Endothelial cell of umbilical vein (primary cell): ENCODE measurements at places on chromosomes 7 and 10. TPM values are rescaled to one million over a fixed set of nuclear protein-coding genes. Genes with fewer than 3 reads are reported as not detected.

DNA sequence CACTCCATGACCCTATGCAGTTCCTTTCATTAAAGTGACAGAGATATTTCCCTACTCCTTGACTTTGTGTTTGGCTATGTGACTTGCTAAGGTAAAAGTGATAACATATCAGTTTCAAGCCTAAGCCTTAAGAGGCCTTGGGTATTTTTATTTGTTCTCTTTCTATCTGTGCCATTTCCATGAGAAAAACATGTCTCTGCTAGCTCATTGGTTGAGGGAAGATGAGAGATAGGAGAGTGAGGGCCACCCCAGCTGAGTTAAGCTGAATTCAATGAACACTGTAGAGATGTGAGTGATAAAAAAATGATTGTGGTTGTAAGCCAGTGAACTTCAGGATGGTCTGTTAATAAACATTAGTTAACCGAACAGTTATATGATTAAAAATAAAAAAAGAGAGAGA, 13.4 kb downstream of the TASOR2 start:
- DNase-seq: no peak

EZH2 gene
- 29.5 and 33.4 TPM in 2 replicates for total RNA-seq

DNA sequence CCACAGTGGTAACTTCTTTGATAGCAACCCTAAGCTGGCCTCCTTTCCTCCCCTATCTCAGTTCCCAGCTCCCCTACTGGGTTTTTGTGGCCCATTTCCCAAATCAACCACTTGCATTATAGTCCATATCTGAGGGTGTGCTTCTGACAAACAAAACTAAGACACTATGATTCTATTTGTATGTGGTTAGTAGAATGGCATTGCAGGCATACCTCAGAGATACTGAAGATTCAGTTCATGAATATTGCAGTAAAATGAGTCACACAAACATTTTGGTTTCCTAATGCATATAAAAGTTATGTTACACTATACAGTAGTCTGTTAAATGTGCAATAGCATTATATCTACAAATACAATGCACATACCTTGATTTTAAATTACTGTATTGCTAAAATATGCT, 15.4 kb upstream of the TMEM243 start:
- no peak for DNase-seq

DNA sequence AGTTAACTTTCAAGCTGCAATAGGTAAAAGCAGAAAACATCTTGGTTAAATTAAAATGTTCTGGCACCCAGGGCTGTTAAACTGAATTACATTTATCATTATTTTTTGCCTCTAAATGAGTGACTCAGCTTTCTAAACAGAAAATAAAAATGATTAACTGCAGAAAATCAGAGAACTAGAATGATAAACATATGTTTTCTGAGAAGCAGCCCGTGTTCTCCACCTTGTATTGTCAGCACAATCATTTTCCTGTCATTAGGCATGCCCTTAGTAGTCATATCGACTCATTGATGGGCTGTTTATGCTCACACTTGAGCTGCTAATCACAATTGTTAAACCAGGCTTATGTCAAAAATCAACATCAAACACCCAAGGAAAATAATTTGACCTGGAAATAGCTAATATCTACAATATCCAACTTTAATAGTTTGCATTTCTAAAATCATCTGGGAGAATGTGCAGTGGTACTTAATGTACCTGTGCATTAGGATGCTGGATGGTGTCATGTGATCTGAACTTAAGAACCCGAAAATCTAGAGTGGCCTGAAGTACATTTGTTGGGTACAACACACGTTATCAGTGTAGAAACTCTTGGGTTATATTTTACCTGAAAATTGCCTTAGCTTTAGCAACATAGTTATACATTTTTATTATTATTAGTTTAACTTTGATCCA, 2.3 kb downstream of the MDFIC start:
- DNase-seq: no peak

GARS1 gene
- 194 and 206 TPM in 2 replicates for total RNA-seq

DNA sequence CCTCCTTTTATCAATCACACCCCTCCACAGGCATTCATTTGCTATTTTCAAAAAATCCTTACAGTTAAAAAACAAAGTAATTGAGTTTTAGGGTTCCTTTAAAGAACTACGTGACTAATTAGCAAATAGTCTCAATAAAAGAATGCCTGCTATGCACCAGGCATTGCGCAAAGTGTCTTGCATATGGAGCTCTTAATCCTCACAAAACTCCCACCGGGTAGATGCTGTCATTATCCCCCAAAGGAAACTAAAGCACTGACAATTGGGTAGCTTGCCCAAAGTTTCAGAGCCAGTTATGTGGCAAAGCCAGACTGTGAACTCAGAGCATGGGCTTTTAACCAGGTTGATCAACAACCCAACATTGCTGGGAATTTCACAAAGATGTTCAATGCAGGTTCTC, 305.7 kb downstream of the ELMO1 start:
- no peak for DNase-seq
